ENCODE measurements at places on chromosomes 5 and 9.

GRCh38 chr9:22913026-22913425 is 466.4 kb downstream of the DMRTA1 start:
- DNase-seq, result no peak

DNA sequence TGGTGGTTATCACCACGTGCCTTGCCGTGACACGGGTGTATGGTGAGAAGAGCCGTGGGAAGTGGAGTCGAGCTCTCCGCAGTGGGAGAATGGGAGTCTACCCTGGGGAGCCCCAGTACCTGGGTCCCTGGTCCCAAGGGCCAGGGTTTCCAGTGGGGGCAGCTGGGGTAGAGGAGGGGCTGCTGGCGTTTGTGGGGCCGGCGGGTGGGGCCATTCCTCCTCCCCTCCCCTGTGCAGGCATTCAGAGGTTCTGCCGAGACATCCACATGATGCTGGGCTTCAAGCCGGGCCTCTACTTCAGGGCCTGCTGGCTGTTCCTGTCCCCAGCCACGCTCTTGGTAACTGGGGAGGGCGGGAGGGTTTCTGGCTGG is 14.7 kb downstream of the SLC6A7 start:
- no peak for DNase-seq

DNA sequence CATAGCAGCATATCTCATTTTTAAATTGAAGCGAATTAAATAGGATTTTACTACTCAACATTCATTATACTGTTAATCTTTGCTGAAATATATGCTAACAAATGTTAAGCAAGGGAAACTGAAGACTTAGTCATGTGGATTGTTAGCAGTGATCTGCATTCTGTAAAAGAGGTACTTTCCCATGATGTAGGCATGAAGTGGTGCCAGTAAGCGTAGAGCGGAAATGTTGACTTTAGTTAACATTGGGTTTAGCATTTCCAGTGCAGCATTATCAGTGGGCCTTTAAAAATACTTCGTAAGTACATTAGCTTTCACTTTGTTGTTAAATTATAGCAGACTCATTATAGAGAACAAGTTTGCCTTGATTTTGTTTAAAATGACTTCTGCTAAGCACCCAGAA is 130.3 kb downstream of the CDC42SE2 start:
- peak; percentile 72 for DNase-seq

GRCh38 chr9:110997847-110998246 is 40.4 kb downstream of the LPAR1 start:
- DNase-seq, result no peak

- DNase-seq, result no peak
Measured at GRCh38 chr5:93395010-93395409, 186.0 kb downstream of the NR2F1-AS1 start.
